Iris pigment epithelial cell (primary cell): ENCODE measurements at places on chromosomes 3 and 15.

- DNase-seq = no peak
Observed at GRCh38 chr3:68056556-68056955, 402.1 kb upstream of the SUCLG2 start.

- DNase-seq = peak; percentile 45
Observed at GRCh38 chr3:173750095-173750494, 352.6 kb downstream of the NLGN1 start.

DNA sequence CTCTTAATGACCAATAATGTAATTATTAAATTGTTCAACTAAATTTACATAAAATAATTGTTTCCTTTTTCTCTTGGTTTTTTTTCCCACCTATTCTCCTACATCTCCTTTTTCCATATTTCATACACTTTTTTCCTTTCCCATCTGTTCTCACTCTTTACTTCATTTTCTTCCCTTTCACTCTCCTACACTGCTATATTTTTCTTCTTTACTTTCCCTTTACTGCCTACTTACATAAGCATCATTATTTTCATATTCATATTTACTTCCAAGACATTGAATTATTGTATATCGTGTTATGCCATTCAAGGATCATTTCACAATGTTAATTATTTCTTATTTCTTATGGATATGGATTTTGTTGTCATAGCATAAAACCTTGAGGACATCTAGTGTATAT, 1275.6 kb downstream of the NSUN3 start:
- no peak for DNase-seq

- peak; percentile 47 for DNase-seq
Observed at GRCh38 chr15:37095770-37096557, 4.4 kb downstream of the MEIS2 start.

DNA sequence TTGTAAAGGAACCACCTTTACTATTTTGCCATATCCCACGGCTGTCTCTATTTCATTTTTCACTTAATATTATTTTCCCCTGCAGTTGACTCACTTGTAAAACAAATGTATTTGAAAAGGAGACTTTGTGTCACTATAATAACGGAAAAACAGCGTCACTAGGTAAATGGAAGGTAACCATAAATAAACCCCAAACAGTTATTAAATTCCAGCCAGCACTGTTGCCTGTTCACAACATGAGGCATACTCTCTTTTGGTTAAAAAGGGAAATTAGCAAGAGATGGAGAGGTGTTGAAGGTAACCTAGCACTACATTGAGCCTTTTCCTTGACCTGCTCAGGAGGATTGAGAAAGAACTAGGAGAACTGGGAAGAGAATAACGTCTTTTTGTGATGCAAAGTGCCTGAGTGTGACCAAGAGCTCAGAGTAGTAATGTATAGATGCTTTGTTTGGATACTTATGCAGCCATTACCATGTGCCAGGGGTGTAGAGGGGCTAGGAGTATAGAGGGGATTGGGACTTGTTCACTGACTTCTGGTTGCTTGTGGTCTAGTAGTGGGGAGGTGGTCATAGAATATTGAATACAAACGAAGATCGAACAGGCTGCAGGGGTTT, 19.6 kb downstream of the FLNB start:
- DNase-seq = no peak

DNA sequence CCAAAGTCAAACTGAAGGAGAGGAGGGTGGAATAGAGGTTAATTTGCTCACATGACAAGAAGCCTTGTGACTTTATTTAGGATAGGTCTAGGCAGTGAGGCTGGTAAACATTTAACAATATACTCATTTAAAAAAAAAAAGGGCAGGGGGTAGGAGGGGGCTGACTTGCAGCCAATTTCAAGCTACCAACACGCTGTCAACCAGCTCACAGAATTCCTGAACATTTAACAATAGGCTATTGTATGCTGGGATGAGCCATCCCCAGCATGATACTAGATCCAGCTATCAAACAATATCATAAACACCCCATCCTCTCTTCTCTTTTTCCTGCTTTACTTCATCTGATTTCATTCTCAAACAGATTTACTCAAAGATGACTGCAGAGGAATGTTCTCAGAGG, 1096.3 kb upstream of the CFAP20DC start:
- no peak for DNase-seq

GRCh38 chr3:66092175-66092995, 53.7 kb upstream of the MAGI1 start:
- DNase-seq = no peak

DNA sequence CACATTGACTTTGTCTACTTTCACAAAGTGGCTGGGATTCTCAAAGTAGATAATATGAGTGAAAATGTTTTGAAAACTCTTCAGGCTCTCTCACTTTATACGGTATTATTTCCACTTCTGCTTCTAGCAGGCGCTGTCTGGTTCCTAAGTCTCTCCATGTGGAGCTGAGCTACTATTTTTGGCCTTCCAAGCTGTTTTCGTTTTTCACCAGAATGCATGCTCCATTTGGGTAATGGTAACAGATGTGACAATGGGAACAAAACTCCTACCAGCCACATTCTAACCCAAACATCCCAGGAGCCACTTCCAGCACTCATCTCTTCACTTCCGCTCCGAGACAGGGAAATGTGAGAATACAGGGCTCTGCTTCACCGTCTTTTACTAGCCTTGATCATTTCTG, 586.7 kb downstream of the NTRK3 start:
- no peak for DNase-seq

DNA sequence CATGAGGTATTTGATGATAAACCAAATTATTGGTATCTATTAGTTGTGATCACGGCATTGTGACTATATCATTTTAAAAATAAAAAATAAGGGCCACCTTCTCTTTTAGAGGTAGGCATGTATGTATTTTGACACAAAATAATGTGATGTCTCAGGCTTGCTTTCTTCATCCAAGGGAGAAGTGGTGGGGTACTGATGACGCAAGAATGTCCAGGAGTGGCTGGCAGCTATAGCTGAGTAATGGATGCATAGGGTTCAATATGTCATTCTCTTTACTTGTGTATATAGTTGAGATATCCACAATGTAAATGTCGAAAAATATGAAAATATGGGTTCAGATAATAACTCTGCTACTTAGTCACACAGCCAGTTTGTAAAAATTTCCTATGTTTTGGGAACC, 46.8 kb upstream of the NSMCE3 start:
- no peak for DNase-seq

GRCh38 chr3:123090728-123091531, 24.1 kb downstream of the PDIA5 start:
- DNase-seq = no peak

GRCh38 chr3:4547799-4548198, 54.7 kb downstream of the ITPR1 start:
- peak; percentile 21 for DNase-seq

- no peak for DNase-seq
Observed at GRCh38 chr15:70578196-70578595, 185.2 kb downstream of the UACA start.

GRCh38 chr3:152222327-152222726, 46.4 kb upstream of the MBNL1 start:
- peak; percentile 76 for DNase-seq

GRCh38 chr15:39180483-39180933, 400.4 kb upstream of the THBS1 start:
- peak; percentile 44 for DNase-seq

DNA sequence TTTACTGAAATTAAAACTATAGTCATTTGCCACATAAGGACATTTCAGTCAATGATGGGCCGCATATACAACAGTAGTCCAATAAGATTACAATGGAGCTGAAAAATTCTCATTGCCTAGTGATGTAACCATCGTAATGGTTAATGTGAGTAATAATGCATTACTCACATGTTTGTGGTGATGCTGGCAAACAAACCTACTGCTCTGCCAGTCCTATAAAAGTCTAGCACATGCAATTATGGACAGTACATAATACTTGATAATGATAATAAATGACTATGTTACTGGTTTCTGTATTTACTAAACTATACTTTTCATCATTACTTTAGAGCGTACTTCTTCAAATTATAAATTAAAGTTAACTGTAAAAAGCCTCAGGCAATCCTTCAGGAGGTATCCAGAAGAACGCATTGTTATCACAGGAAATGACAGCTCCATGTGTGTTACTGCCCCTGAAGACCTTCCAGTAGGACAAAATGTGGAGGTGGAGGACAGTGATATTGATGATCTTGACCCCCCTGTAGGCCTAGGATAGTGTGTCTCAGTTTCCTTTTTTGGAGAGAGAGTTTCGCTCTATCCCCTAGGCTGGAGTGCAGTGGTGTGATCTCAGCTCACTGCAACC, 102.7 kb downstream of the ATP1B3 start:
- peak; percentile 89 for DNase-seq

GRCh38 chr3:62109534-62109933, 263.8 kb downstream of the FEZF2 start:
- DNase-seq = peak; percentile 99

DNA sequence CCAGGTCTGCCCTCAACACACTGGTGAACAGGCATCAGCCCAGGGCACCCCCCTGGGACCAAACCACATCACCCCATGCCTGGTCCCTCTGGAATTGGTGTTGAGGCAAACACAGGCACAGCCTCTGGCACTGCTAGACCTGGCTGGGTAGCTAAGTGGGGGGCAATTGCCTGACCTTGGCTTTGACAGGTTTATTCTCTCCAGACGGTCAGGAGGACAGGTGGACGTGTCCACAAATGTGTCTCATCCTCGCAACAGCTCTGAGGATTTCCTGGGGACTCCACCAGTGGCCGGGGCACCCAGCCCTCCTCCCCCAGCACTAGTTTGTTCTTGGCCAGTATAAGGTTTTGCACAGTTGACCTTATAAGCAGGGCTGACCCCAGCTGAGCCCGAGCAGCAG, 31.3 kb downstream of the TKT start:
- no peak for DNase-seq

GRCh38 chr3:112629425-112629824, 11.5 kb downstream of the CCDC80 start:
- DNase-seq = peak; percentile 96

DNA sequence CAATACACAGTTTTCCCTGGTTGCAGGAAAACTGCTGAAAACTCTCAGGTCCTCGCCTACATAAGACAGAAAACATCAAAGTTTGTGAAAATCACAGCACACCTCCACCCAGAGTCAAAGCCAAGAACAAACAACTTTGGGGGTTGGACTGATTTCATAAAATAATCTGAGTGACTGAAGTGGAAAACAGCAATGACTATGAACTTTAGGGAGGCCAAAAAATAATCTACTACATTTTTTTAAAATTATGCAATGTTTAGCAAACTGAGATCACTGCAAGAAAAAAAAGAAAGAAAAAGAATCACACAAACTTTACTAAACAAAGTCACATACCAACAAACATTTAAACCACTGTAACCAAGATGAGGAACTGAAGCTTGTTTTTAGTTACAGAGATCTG, 15.9 kb upstream of the FOXP1 start:
- peak; percentile 58 for DNase-seq

GRCh38 chr3:185155678-185156077, 2.8 kb upstream of the C3orf70 start:
- no peak for DNase-seq

DNA sequence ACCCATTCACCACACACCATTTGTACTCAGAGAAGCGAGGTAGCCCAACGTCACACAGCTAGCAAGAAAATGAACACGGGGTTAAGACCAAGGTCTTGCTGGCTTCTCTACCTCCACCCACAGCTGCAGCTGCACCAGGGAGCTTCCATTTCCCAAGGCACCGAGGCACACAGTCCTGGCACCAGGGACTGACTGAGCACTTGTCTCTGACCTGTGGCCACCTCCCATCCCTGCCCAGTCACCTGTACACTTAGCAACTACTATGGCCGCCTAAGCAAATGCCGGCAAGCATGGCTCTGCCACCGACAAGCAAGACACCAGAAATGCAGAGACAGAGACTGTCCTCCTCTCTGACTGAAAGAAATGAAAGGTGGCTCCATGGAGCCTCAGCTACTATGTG, 15.3 kb downstream of the ZXDC start:
- DNase-seq = no peak

DNA sequence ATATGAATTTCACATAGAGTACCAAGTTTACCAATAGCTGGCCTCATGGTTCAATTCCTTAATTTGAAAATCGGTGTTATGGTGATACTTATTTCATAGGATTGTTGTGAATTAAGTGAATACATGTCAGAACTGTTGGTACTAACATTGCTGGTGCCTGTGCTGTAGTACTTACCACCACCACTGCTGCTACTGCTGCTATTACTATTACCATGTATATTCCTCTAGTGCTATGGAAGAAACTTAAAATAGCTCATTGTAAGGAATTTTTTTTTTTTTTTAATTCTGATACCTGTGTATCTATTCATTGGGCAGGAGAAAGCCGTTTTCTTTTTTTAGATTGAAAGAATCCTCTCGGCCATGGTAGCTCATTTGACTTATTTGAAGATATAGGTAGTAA, 3.6 kb downstream of the FYTTD1 start:
- no peak for DNase-seq

DNA sequence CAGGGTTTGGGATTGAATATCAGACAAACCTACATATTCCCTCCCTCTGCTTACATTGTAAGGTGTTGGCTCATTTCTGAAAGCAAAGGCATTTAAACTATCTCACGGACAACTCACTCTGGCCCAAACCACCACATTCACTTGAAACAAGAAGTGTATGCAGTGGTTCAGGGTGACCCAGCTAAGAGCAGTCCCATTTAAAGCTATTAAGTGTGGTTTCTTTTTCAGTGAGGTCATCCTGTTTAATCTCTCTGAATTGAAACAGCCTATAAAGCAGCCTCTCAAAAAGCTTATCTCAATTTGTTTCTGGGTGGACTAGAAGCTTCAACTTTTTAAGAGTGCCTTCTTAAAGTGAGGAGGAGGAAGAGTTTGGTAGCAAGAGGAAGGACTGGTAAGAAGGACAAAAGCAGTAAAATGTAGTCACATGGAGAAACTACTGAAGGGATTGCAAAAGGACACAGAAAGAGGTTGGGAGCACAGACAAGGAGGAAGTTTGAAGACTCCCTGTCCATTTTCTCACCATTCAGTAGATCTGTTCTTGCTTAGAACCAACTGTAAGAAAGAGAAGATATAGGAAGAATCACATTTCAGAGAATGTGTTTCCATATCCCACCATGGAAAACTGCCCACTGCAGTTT, 151.6 kb downstream of the TMCO5A start:
- DNase-seq = peak; percentile 70

DNA sequence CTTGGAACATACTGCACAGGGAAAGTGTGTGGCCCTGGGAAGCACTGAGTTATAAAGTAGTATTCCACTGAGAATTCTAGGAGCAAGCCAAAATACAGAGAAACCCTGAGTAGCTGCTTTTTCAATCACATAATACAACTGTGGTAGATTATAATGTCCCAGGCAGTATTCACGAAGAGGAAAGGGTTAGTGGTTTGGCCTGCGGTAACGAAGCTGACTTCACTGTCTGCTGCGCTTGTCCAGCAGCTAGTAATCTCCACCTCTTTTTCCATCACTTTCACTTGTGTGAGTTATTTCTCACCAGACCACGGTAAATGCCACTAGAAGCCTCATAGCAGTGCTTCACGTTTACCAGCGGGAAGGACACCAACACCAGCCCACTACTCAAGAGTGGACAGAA, 34.4 kb downstream of the RPL39L start:
- peak; percentile 20 for DNase-seq

- DNase-seq = no peak
Observed at GRCh38 chr15:96142498-96142897, 188.0 kb upstream of the NR2F2 start.
